ENCODE measurements at places on chromosomes 6 and 20. TPM values are rescaled to one million over a fixed set of nuclear protein-coding genes. Genes with fewer than 3 reads are reported as not detected.

DNA sequence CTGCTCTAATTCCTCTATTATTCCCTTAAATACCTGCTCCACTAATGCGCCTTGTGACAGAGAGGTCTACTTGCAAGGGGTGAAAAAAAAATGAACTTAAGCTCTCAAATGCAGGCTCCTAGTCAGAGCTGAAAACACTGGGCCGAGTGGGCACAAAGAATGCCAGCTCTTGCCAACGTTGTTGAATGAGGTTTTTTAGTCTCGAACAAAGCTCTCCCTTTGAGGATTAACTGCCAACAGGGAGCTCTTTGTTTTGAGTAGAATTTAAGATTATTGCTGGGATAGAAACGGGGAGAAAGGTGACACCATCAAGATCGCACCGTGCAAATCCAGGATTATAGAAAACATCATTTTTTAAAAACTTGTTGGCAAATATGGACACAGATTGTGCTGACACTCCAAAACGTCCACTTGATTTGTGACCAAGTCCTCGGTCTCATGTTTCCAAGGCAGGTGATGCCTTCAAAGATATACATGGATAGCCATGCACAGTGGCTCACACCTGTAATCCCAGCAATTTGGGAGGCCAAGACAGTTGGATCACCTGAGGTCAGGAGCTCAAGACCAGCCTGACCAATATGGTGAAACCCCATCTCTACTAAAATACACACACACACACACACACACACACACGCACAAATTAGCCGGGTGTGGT is 163.2 kb downstream of the BMP7 start:
- no peak for DNase-seq

GRCh38 chr6:159959165-159959975 is 9.5 kb upstream of the IGF2R start:
- no peak for DNase-seq

GRCh38 chr6:14501240-14501639 is 383.7 kb downstream of the CD83 start:
- DNase-seq: no peak

GRCh38 chr6:164020142-164020541 is 605.6 kb downstream of the QKI start:
- DNase-seq: no peak

DNA sequence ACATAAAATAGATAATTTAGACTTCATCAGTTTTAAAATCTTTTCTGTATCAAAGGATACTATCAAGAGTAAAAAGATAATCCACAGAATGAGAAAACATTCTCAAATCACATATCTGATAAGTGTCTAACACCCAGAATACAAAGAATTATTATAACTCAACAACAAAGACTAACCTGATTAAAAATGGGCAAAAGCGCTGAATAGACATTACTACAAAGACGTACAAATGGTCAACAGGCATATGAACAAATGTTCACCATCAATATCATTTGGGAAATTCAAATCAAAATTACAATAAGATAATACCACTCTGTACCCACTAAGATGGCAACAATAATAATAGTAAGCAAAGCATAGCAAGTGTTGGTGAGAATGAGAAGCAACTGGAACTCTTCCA is 503.8 kb downstream of the CDH26 start:
- no peak for DNase-seq

DNA sequence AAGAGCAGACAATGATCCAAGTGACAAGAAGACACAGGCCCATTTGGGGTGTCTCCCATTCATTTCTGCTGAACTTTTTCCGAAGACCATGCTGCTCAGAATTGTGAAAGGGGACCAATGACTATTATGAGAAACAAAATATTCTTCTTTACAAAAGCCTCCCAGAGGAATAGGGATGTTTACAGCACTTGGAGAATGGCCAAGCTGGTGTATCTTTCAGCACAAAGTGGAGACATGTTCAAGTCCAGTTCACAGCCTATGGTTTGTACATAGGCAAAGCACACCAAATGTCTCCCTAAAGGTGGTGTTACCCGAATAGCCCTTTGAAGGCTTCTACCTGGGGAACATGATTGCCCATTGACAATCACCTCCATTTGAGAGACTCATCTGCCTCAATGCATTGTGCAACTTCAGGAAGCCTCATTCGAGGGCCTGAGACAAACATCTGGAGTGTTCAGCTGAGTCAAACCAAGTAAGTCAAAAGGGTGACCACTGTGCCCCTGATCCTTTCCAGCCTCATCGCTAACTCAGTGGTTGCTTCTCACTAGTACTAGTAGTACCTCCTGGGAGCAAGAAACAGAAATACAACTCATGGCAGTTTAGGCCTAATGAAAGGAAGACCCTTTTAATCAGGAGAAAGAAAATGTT is 451.0 kb upstream of the MARCKS start:
- no peak for DNase-seq

DNA sequence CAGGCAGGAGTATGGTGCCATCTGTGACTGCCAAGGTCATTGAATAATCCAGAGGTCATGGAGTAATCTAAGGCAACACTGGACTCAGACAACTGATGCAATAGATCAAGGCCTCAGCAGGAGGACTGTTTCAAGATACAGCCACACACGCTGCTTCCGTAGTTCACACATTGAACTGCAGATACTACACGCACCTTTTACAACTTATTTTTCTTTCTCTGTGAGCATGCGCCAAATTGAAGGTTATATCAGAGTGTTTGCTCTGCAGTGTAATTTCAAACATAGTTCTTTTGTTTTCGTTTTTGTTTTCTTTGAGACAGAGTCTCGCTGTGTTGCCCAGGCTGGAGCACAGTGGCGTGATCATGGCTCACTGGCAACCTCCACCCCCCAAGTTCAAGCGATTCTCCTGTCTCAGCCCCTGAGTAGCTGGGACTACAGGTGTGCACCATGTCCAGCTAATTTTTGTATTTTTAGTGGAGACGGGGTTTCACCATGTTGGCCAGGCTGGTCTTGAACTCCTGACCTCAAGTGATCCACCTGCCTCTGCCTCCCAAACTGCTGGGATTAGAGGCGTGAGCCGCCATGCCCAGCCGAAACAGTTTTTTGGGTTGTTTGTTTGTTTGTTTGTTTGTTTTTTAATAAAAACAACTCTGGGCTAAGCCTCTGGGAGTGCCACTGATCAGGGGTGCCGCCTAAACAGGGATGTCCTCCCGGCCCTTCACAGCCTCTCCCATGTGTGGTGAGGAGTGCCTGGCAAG is 96.6 kb upstream of the NAA20 start:
- no peak for DNase-seq

The BACH2 gene
- total RNA-seq: 0.18 TPM

The TRAPPC3L gene
- total RNA-seq: not detected

The REM1 gene
- not detected for total RNA-seq

GRCh38 chr6:57173056-57173885 is 1.1 kb downstream of the BAG2 start:
- peak; percentile 59 for DNase-seq

DNA sequence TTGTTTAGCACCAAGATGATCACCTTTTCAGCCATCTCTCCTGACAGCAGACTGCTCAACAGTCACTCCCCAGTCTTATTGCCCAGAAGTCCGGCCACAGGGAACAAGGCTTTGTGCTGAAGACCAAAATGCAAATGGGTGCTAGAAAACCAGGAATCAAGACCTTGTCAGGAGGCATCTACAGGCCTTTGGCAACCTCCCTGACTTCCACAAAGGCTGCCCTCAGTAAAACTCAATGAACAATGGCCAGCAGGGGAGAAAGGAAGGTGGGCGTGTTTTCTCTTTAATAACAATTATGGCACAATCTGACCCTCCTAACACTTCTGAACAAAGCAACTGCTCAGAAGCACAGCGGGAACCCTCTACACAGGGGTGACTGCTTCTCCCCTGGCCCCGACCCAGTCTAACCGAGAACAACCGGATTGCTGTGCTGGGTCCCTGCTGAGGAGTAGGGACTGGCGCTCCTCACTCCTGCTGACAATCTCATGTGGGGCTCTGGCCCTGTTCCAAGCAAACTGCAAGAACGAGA is 41.6 kb downstream of the PLCG1 start:
- peak; percentile 43 for DNase-seq

The C6orf132 gene
- total RNA-seq: 97.3 TPM

DNA sequence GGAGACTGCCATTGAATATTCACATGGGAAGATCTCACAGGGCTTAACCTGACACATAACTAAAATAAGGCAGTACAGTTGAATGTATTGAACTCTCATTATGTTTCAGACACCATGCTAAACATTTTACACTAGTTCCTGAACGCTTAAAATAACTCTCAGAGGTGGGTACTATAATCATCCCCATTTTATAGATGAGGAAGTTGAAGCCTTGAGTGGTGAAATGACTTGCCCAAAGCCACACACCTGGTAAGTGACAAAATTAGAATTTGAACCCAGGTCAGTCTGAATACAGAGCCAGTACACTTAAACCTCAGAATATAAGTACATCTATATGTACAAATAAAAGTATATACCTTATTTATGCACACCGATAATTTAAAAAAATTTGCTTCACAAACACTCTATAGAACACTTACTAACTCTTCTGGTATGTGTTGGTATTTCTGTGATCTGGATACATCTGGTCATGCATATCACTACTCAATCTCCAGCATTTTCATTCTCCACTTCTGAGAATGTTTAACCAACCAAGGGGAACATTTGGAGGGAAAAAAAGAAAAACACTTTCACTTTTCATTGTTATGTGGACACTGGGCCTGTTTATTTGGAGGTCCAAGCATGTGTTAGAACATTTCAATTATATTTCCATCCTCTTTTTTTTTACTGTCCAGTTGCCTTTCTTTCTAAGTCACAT is 4.6 kb upstream of the BICRAL start:
- DNase-seq: no peak

GRCh38 chr6:111456208-111456607 is 26.8 kb downstream of the REV3L start:
- no peak for DNase-seq

DNA sequence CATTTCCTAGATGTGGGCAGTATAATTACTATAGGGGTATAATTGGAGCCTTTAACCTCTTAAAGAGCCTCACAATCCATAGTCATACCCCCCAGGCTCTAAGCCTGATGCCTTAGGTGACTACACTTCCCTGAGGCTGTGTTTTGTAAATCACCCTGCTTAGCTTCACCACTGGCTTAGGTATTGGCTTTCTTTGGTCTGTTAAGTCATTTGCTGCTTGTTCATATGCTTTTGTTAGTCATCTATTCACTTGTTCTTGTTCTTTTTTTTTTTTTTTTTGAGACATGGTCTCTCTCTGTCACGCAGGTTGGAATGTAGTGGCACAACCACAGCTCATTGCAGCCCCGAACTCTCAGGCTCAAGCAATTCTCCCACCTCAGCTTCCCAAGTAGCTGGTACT is 26.7 kb downstream of the KAT14 start:
- no peak for DNase-seq

GRCh38 chr6:113924312-113924723 is 46.6 kb downstream of the HDAC2 start:
- DNase-seq: no peak

DNA sequence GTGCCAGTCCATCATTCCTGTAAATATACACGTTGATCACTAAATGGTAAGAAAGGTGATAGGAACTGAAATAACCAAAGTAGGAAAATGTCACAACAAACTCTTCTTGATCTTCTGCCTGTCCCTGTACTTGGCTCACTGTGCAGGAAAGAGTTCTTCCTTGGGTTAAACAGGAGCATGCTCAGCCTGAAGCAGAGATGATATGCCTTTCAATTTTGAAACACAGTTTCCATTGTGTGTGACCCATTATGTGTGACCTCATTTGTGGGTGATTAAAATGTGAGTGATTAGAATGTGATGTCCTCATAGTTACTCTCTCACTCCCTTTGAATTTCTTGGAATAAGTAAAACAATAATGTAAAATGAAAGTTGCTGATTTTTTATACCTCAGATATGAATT is 427.2 kb upstream of the AGPAT4 start:
- DNase-seq: no peak

DNA sequence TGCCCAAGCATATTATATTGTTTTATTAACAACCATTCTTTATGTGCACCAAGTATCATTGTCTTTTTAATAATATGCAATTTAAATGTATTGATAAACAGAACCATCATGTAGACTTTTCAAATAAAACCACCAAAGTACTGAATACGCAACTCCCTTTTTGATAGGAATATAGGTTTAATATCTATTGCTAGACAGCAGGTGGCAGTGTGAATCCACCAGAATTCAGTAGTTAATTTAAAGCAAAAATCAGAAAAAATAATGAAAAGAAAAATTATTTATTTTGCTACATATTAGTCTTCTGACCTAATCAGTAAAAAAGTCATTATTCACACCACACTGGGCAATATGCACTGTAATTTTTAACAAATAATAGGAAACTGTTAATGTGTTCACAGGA is 143.7 kb downstream of the KLHL32 start:
- DNase-seq: no peak

- DNase-seq: no peak
Measured at GRCh38 chr6:168908166-168908565, 345.5 kb downstream of the THBS2 start.

The FAXC gene
- 6.6 TPM for total RNA-seq

DNA sequence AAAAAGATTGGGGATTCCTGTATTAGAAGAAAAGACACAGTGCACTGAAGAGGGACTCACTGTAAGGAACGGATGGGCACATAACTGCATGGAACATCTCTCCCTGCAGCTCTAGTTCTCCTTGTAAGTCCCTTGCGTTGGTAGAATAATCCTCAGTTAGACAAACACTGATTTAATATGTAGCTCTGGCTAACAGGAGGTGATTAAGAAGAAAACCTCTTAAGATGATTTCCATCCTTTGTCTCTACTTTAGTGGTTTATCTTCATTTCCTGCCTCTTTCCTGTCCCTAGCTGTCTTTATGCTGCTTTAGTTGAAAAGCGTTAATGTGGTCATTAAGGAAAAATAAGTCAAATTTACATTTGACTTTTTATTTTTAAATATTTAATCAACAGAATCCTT is 86.6 kb downstream of the SLC16A10 start:
- DNase-seq: no peak

- no peak for DNase-seq
Measured at GRCh38 chr6:35474131-35474941, 6.1 kb downstream of the RPL10A start.

The CCDC170 gene
- 0.35 TPM for total RNA-seq

GRCh38 chr6:68343901-68344300 is 291.2 kb upstream of the ADGRB3 start:
- no peak for DNase-seq

- DNase-seq: no peak
Measured at GRCh38 chr6:43623880-43624785, 4.9 kb downstream of the GTPBP2 start.
